ENCODE measurements at places on chromosomes 3 and 15.
A peak's percentile ranks its signal among the peaks of the same experiment; 100 is the strongest.

GRCh38 chr15:81292523-81293001 lies 31.4 kb downstream of the STARD5 start:
- no peak for DNase-seq

DNA sequence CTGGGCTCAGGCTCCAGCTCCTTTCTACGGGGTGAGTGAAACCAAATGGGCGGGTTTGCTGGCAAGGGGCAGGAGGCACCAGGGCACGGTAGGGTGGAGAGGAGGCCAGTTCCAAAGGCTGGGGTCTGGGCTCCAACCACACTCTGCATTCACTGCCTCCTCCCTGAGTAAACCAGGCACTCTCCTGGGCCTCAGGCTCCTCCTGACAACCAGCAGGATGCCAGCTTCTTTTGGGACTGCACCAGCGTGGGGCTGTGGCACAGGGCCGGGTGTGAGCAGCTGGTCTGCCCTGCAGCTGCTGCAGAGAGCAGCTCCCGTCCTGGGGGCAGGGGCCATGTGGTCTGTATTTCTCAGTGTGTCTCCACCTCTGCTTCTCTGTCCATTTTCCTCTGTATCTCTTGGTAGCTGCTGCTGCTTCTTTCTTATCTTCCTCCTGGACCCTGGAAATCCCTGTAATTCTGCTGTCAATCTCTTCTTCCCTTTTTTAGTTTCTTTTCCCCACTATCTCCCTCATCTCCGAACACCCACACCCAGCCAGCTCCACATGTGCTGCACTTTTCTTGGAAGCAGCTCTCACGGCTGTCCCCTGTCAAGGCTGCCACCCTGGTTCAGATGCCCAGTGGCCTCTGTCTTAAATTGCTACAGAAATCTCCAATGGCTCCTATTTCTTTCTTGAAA lies 54.9 kb upstream of the TBC1D21 start:
- DNase-seq = no peak

DNA sequence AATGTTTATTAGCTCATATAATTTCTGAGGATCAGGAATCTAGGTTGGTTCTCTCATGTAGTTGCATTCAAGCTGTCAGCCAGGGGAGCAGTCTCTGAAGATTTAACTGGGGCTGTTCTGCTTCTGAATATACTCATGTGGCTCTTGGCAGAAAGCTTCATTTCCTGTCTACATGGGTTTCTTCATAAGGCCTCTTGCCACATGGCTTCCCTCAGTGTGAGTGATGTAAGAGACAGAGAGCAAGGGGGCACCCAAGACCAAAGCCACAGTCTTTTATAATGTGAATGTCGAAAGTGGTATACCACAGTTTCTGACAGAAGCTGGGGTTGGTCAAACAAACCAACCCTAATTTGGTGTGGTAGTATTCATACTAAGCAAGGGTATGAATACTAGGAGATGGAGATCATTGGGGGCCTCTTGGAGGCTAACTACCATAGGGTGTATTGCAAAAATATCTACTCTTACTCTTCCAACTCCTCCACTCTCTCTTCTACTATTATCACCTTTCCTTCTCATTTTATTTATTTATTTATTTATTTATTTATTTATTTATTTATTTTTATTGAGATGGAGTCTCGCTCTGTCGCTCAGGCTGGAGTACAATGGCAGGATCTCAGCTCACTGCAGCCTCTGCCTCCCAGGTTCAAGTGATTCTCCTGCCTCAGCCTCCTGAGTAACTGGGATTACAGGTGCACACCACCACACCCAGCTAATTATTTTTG lies 123.8 kb downstream of the B3GALNT1 start:
- DNase-seq = peak; percentile 71

DNA sequence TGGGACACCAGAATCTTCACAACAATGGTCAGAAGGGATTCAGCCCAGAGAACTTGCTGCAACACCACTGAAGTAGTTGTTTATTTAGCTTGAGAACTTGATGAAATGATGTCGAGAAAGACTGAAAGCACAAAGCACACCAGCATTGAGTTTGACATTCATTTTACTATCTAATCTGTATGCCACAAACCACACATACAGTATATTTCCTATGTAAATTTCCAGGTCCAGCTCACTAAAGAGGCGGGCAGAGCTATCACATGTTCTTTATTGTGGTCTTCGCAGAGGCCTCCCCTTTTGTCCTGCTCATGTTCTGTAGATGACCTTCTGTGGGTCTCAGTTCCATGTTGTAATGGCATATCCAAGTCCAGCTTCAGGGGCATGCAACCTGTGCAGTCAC lies 10.4 kb upstream of the FMN1 start:
- no peak for DNase-seq

DNA sequence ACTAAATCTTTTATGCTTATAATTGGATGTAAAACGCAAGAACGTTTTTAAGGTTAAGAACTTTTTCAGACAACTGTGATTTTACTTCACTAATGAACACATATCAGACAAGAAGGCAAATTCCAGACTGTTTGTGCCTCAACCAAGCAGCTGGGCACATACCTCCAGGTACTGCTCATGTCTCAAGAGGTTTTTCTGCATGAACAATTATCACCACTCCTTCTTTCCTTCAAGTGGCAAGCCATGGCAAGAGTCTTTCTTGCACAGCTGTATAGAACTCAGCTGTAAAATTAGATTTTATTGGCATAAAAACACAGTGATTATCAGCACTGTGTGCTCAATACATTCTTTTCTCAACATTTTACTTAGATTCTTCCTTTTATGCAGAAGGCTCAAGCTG lies 64.3 kb downstream of the FNDC3B start:
- DNase-seq = no peak

GRCh38 chr15:99873451-99873850 lies 140.2 kb upstream of the LYSMD4 start:
- no peak for DNase-seq

DNA sequence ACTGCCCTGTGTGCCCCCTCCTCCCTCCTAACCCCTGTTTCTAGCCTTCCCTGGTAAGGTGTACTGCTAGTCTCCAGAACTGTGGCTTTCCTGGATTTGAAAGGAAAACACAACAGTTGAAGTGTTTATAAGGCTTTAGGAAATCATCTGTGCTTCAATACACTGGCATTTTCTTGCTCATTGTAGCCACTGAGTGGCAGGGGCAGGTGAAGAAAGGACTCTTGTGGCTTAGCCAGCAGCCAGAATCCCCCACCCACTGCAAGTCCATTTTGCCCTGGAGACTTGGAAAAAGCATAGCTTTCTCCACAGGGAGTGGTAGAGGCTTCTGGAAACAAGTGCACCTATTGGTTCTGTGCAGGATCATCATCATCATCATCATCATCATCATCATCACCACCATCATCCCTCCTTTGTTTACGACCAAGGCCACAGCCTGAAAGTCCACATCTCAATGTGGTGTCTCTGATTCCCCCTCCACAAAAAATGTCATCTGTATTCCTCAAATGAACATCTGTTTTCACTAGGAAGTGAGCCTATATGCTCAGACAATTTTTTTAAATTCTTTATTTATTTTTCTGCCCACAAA lies 33.4 kb downstream of the AQP9 start:
- DNase-seq = no peak

GRCh38 chr3:57661404-57661803 lies 31.5 kb downstream of the DENND6A start:
- DNase-seq = no peak

DNA sequence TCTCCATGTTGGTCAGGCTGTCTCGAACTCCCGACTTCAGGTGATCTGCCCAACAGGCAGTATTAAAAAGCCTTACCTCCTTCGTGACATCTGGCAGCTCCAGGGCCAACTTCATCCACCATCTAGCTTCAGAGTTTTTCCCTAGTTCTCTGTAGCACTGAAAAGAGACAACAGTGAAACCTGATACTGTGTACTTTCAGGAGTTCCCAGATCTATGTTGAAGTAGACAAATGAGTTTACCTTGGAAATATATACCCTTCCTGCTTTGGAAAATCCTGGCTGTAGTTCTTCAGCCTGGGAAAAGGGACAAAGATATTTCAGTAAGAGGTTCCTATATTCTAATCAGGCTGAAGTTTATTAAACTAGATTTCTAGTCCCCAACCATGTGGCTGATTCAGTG lies 18.0 kb downstream of the RMDN3 start:
- no peak for DNase-seq

DNA sequence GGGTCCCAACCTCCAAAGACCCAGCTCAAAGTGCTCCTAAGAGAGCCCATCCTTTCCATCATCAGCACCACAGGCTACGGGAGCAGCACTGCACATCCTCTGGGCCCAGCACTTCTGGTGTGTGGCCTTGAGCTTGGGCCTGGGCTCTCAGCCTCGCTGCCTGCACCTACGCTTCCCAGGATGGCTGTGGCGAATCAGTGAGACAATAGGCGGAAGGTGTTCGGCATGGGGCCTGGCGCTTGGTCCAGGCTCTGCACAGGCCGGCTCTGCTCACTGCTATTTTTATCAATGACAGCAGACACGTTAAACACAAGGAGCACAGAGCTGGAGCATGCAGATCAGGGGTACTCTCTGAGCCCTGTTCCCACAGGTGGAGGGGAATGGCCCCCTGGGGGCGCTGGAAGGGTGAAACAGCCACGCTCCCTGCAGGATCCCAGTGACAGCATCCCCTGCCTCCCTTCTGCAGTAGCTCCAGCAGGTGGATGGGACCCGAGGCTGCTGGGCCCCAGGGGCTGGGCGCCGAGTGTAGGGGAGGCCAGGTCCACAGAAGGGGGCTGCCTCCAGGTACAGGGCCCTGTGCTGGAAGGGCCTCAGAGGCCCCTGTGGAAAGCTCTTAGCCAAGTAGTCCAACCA lies 90.0 kb upstream of the RPL32 start:
- DNase-seq = no peak

- peak; percentile 25 for DNase-seq
Measured at GRCh38 chr3:122576174-122576940, 1.1 kb upstream of the PARP15 start.

DNA sequence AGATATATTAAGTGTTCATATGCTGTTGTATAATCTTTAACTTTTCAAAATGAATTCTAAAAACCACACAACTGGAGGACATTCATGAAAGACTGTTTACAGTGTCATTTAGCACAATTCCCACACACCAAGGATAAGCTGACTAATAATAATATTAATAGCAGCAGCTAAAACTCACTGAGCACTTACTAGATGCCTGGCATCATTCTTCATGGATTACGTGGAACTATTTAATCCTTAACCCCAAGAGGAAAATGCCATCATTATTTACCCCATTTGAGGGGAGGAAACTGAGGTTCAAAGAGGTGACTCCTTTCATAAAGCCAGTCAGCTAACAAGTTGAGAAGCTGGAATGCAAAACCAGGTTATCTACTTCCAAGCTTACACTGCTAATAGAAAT lies 77.0 kb downstream of the TMEM108 start:
- DNase-seq = no peak

DNA sequence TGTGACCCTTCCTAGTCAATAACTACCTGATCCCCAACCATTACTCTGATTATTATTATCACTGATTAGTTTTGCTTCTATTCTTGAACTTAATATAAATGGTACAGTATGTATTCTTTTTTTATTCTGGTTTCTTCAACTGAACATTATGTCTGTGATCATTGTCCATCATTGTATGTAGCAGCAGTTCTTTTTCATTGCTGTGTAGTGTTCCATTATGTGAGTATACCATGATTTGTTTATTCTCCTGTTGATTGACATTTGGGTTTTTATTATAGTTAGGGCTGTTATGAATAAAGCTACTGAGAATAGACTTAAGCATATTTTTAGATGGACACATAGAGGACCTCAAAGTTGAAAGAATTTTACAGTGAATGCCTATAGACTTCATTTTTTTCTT lies 2.7 kb downstream of the KIF15 start:
- DNase-seq = no peak

DNA sequence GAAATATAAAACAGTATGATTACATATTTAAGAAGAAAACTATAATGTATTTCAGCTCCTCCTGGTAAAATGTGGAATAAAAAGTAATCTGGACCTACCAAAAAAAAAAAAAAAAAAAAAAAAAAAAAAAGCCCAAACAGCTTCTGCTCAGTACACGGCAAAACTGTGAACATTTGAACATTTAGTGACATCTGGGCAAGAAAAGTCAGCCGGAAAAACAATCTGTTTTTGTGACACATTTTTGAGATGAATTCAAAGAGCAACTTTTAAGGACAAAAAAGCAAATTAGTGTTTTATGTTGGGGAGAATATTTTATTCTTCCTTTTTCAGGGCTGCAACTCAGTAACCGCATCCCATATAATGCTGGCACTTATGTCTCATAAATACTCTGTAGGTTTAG lies 649.7 kb upstream of the KCNMB2 start:
- DNase-seq = no peak

GRCh38 chr3:14884665-14885064 lies 62.7 kb upstream of the NR2C2 start:
- no peak for DNase-seq

DNA sequence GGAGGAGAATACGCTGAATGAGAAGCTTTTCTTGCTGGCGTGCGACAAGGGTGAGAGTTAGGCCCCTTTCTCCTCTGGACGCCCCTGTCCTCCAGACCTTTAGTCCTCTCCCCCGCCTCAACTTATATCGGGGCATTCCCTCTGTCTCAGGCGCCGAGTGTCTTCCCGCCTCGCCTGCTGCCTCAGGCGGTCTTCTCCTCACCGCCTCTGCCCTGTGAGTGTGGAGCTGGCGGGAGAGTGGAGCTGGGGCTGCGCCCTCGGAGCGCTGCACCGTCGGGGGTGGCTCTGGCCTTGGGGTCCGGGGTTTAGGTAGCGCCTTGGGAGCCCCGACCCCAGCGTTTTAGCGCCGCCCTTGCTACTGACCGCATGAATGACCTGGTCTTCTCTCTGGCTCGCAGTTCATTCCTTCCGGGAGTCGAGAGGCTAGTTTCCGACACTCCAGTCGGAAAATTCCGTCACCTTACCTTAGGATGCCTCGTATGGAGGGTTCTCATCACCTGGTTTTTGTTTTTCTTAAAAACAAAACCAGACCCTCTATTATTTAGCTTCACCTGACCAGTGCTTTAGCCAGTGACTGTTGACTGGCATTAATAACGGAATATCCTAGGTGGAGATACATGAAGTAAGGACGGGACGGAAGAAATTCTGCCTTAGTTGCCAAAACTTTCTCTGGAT lies 985 bp downstream of the TRPC1 start:
- DNase-seq = no peak

- no peak for DNase-seq
Measured at GRCh38 chr3:100402891-100403290, 1.6 kb downstream of the LNP1 start.

- DNase-seq = no peak
Measured at GRCh38 chr3:62109534-62109933, 263.8 kb downstream of the FEZF2 start.

- DNase-seq = no peak
Measured at GRCh38 chr3:146065573-146066006, 95.4 kb downstream of the PLOD2 start.
